Renal cortex interstitium (tissue), 15 donors: ENCODE measurements at places on chromosomes 3 and 15.
A peak's percentile ranks its signal among the peaks of the same experiment; 100 is the strongest.

- DNase-seq = no peak
Measured at GRCh38 chr15:75177360-75178071, 24.2 kb upstream of the C15orf39 start.

DNA sequence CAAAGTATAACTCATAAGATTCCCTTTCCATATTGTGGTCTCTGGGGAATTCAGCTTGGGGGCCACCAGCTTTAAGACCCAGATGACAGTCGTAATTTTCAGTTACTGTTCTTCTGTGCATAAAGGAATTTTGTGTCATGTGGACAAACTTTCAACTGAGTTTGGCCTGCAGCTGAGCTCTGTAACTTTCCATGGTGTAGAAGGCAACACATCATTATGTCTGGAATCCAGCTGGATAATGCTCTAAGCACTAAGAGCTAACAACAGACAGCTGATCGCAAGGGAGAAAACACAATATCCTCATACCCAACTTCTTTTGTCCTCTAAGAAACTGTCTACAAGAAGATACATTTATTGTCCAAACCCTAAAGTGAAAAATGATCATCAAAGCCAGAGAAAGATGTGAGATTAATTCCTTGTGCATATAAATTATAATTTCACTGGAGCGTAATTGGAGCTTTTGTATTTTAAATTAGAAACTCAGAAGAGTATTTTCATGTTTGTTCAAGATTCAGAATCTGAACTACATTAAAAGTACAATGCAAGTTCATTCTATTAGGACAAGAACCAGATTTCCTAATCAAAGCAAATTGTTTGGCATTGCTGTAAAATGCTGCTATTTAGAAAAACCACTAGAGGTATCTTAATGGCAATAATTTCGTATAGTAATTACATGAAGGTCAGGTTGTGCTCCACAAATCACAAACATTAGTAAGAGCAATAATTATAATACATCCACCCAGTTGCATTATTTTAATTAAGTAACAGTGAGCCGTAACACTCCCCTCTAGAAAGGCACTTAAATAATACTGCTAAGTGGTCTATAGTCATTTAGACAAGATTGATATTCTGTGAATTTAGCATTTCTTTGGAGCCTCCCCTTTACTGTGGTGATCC is 218.8 kb downstream of the ATP8B4 start:
- no peak for DNase-seq

DNA sequence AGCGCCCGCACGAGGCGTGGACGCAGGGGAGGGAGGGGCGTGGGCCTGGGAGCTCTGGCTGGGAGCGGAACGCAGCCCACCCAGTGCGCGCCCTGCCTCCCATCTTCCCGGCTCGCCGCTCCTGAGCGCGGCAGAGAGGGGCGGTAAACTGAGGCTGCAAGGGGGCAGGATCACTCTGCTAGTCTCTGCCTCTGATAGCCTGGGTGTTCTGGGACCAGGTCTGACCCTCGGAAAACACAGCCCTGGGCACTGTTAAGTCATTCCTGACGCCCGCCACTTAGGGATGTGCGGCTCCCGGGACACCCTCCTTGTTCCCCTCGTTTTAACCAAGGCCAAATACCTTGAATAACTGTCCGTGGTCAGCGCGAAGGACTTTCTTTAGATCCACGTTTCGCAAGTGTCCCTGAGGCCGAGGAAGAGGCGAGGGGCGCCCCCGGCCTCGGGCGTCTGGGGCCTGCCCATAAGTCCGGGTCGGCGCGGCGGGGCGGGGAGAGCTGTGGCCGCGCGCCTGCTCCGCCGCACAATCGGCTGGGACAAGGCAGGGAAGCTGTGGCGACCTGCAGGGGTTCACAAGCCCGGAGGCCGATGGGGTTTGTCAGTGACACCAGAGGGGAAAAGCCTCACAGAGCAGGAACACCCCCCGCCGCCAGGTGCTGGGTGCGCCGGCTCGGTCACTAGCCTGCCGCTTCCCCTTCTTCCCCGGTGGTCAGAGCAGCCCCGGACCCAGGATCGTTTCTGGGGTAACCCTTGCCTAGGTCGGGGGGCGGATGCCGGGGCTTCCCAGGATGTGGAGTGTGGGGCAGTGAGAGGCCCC is 1.5 kb downstream of the ITPKA start:
- no peak for DNase-seq

- no peak for DNase-seq
Measured at GRCh38 chr15:93060336-93061248, 28.4 kb downstream of the RGMA start.

DNA sequence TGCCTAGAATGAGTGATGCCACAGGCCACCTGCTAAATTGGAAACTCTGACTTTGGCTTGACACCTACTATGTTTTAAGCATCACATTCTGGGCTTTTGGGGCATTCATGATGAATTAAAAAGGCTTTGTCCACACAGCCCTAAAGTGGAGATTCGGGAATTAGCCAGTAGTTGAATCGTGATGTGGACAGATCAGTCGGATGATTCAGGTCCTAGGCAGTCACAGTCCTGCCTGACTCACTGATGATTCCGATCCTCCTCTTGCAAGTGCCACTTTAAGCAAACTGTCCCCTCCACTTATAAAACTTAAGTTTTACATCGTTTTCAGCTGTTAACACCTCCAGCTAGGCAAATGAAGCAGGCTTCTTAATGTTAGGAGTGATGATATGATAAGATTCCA is 75.3 kb downstream of the SYNPR start:
- DNase-seq = no peak

DNA sequence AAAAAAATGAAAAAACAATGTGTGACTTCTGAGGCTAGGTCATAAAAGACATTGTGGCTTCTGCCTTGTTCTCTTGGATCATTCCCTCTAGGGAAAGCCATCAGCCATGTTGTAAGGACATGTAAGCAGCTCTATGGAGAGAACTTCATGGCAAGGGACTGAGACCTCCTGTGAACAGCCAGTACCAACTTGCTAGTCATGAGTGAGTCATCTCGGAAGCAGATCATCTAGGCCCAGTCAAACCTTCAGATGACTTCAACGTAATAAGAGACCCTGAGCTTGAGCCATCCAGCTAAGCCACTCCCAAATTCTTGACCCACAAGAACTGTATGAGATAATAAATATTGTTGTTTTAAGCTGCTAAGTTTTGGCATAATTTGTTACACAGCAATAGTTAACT is 4.9 kb downstream of the MON1A start:
- DNase-seq = no peak

- DNase-seq = no peak
Measured at GRCh38 chr3:111577798-111578685, 17.1 kb downstream of the ZBED2 start.

GRCh38 chr3:122991236-122991985 is 36.2 kb downstream of the SEMA5B start:
- DNase-seq = no peak

DNA sequence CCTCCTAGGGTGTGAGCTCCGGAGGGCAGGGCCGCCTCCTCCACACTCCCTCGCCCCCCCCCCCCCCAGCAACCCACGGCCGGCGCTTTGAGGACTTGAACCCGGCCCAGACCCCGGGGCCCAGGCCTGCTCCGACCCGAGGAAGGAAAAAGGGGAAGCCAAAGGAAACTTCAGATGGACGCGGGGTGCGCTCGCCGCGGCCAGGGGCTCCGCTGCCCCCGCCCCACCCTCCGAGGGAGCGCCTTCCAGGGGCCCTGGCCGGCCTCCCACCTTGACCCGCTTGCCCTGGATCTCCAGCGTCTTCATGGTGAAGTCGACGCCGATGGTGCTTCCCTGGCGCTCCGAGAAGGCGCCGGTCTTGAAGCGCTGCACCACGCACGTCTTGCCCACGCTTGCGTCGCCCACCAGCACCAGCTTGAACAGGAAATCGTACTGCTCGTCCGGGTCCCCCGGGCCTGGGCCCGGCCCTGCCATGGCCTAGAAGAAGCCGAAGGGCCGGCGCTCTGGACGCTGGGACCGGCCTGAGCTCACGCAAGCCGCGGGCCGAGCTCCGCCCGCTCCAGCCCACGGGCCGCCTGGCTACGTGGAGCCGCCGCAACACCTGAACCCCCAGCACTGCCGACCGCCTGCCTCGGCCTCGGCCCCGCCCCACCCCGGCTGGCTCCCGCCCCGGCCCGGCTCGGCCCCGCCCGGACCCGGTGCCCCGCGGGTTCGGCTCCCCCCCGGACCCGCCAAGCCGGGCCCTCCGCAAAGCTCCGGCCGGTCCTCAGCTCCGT is 400 bp downstream of the RAB43 start:
- DNase-seq = no peak

GRCh38 chr3:23685541-23686258 is 120.1 kb upstream of the UBE2E1 start:
- peak; percentile 62 for DNase-seq

DNA sequence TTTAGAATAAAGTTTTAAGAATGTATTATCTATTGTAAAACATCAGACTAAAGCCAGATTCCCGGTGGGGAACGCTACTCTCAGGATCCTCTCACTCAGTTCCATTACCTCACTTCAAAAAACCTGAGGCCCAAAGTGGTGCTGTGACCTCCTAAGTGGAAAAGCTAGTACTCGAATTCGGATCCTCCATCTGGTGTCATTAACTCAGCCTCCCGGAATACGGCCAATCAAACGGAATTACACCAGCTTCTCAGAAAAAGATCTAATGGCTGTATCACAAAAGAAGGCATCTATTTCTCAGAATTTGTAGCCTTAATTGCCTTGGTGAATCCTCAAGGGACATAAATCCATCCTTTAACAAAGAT is 627 bp downstream of the ACAD11 start:
- no peak for DNase-seq

DNA sequence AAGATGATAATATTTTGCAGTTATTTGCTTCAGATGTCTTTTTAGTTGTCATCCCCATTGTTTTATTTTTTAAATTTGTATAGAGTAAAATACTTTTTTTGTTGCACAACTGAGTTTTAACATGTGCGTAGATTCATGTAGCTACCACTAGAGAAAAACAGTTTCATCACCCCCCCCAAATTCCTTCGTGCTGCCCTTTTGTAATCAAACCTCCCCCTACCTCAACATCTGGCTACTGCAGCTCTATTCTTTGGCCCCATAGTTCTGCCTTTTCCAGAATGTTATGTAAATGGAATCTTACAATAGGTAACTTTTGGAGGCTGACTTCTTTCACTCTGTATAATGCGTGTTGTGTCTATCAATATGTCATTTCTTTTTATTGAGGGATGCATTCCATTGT is 232.0 kb upstream of the RASGRP1 start:
- no peak for DNase-seq

GRCh38 chr15:61130950-61131942 is 97.9 kb downstream of the RORA start:
- DNase-seq = no peak

GRCh38 chr15:44394062-44394461 is 33.4 kb upstream of the CTDSPL2 start:
- no peak for DNase-seq
